ENCODE measurements at places on chromosomes 4 and X. TPM values are rescaled to one million over a fixed set of nuclear protein-coding genes. Genes with fewer than 3 reads are reported as not detected.

Gene IBSP
- 2.6 TPM for total RNA-seq

Gene TEX13B
- total RNA-seq, result not detected

DNA sequence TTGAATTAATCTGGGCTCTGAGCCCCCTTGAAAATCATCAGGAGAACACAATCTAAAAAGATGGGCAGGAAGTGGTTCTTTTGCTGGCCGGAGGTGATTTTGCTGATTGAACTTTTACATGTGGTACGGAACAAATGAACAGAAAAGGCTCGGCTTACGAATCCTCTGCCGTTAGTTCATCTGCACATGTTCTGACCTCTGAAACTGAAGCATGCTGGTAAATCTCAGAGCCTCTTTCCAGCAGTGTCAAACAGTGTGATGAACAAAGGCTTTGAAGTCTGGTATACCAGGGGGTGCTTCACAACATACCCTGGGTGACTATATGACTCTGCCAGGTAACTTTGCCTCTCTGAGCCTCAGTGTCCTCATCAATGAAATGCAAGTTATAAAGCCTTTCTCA lies 194.2 kb upstream of the C1QTNF7 start:
- DNase-seq, result no peak

- DNase-seq, result no peak
Observed at GRCh38 chr4:184450045-184450444, 24.3 kb downstream of the IRF2 start.

- no peak for DNase-seq
Observed at GRCh38 chrX:64395568-64395929, 297 bp upstream of the MTMR8 start.

- no peak for DNase-seq
Observed at GRCh38 chrX:31658360-31658759, 586.5 kb upstream of the FTHL17 start.

DNA sequence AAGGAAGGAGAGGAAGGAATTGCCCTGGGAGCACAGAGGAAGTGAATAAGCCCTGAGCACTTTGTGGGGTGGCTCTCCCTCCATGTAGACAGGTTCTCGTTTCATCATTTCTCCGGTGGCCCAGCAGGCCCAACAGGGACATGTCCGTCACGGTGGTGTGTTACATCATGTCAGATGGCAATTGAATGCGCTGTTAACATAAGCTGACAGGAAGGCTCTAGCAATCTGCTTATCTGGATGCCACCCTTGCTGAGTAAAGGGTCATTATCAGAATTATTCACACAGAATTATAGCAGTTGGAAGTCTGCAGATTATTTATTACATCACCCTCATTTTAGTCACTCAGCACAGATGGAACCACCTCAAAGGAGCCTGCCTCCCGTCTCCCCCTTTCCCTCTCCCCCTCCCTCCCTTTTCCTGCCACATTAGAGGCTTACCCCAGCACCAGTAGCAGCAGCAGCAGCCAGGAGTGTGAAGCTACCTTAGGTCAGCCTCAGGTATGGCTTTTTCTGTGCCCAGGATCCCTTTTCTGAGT lies 124.3 kb upstream of the TRIM2 start:
- no peak for DNase-seq

GRCh38 chr4:48748949-48749596 lies 31.0 kb downstream of the FRYL start:
- DNase-seq, result no peak

Measured in aorta (tissue), 5 donors.